ENCODE measurements at places on chromosomes 5 and 9. TPM values are rescaled to one million over a fixed set of nuclear protein-coding genes. Genes with fewer than 3 reads are reported as not detected.

Gene SLCO6A1
- total RNA-seq = not detected

Gene BTF3
- 693 TPM for total RNA-seq

Gene MELK
- 66.0 TPM for total RNA-seq

Gene RHOBTB3
- total RNA-seq = 0.74 TPM

Gene PTGS1
- total RNA-seq = not detected

Gene TMEFF1
- total RNA-seq = not detected

- no peak for DNase-seq
These were observed 923 bp downstream of the RECK start for GRCh38 chr9:36037549-36038122.

DNA sequence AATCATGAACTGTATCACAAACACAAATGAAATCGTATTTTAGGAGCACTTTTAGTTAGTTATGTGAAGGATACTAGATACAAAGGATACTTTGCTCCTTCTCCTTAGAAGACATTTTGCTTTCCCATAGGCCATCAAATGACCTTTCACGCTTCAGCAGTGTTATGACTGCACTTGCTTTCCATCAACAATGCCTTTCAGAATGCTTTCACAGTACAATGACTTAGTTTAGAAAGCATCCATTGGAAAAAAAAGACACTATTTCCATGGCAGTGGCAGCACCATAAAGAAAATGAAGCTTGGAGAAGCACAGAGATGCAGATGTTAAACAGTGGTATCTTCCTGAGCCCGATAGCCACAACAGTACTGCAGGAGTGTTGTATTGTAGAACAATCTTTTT, 203.9 kb downstream of the PCSK1 start:
- DNase-seq = no peak

DNA sequence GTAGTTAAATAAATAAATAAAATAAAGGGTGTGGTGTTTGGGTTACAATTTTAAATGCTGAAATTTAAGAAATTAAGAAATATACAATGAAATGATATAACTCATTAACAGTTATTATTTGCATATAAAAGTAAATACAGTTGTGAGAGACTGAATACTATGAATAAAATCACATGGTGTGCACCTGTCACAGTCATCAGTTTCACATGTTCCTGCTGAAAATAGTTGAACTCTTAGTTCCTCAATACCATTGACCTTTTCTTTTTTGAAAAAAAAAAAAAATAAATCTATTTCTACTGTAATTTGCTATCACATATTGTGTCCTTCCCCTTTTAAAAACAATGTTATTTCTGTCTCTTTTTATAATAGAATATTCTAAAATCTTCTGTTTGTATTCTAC, 130.9 kb upstream of the CHD1 start:
- DNase-seq = no peak

GRCh38 chr9:35726931-35727330, 5.1 kb downstream of the TLN1 start:
- peak; percentile 55 for DNase-seq

DNA sequence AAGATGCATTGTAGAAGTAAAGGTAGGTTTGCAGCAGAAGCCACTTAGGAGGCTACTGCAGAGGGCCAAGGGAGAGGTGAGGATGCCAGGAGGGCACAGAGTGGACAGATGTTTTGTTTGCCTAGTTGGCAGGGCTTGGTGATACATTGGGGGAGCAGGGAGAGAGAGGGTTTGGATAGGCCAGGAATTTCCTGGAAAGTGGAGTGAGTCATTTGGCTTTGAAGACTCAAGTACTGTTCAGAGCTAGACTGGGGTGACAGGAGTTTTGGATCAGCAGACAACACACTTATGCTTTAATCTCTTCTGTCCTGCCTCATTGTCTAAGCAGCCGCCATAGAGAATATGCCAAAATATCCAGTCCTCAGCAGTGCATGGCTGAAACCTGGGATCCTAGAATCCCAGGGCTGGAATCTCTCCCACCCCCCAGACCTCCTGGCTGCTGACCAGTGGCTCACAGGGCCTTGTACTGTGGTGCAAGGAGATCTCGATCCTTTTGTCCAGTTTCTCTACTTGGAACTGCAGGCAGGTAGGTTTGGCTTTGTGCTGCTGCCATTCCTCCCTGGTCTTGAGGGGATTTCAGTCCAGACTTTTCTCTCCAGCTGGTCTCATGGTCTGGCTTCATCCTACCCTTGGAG, 11.0 kb downstream of the TMEM268 start:
- DNase-seq = no peak

- DNase-seq = no peak
These were observed 512.7 kb upstream of the PAPPA start for GRCh38 chr9:115640887-115641286.

GRCh38 chr5:52150501-52150900, 637.2 kb upstream of the ITGA1 start:
- DNase-seq = no peak

- DNase-seq = no peak
These were observed 13.5 kb downstream of the TXNDC15 start for GRCh38 chr5:134887593-134888159.

- DNase-seq = no peak
These were observed 22.8 kb downstream of the OSTF1 start for GRCh38 chr9:75111019-75111622.

DNA sequence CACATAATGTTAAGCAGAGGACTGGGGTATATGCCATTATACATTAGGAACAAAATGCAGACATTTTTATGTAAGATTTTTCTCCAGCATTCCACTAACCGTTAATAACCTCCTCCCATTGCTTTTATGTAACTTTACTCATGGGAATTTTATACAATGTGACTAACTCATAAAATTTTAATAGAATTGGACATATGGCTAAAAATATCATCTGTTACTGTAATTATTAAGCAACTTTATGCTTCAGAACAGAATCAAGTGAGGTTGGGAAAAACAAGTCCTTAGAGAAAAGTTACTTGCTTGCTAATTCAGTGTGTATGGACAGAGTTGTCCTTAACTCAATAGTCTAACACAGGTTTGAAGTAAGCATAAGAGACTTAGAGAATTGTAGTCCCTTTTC, 54.8 kb upstream of the PCSK1 start:
- no peak for DNase-seq

DNA sequence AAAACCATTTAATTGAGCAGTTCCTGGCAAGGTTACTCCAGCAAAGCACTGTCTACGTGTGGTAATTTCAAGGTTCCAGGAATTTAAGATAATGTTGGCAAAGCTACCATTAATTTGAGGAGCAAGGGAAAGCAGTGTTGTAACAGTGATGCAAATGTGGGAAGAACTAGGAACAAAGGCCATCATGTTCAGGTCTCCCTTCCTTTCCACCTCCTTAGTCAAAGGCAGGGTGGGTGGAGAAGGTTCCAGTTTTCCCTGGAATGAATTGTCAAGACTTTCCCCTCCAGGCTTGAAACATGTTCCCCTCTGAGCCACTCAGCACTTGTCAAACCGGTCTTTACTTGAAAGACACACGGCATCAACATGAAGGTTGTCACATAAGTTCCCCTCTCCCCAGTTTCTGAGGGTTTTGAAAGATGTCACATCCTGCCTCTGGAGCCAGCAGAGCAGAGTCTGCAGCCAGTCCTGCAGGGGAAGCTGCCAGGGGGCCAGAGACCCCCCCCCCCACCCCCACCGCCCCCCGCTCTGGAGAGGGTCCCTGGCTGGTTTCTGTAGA, 226.0 kb downstream of the GAS1 start:
- no peak for DNase-seq

Measured in activated CD4-positive, alpha-beta T cell treated with anti-CD3 and anti-CD28 coated beads, Interleukin-2, amount 10 ng/mL, durations not matched to agents 7 days and 5 days (primary cell).